Endothelial cell of umbilical vein (primary cell): ENCODE measurements at places on chromosomes 12 and 14.

GRCh38 chr12:116090516-116090915 lies 187.0 kb downstream of the MED13L start:
- no peak for DNase-seq

DNA sequence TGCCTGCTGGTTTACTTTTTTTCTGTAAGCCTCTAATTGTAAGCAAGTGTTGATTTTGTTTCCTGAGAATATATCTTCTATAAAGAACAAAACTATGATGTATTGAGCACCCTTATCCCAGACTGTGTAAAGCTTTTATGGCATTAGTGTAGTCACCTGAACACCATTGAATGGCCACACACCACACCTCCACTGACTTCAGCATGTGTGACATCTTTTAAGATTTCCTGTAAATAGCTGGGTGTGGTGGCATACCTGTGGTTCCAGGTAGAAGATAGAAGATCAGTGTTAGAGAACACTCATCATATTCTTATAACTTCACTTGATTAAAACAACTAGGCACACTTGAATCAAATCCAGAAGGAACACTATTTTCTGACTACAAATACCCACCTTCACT lies 51.3 kb downstream of the WBP11 start:
- DNase-seq = no peak

- DNase-seq = no peak
Measured at GRCh38 chr12:91618281-91618680, 435.7 kb upstream of the DCN start.

GRCh38 chr12:124684971-124685688 lies 117.7 kb upstream of the NCOR2 start:
- DNase-seq = no peak

GRCh38 chr14:93185349-93185720 lies 218 bp downstream of the LYSET start:
- no peak for DNase-seq

GRCh38 chr12:117188961-117189724 lies 1.1 kb downstream of the FBXO21 start:
- peak; percentile 31 for DNase-seq

DNA sequence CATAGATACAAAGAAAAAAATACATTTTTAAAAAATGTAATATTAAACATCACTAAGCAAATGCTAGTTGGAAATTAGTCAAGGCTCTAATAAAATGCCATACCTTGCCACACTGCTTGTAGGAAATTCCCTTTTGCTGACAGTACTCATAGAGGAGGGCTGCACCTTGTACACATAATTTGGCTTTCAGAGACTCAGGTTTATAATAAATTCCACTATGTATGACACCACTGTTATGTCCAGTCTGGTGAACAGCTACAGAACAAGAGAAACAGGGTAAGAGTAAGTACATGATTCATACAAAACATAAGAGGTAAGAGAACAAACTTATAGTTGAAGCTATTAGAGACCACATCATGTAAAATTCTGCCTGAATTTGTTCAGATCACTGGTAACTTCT lies 10.1 kb downstream of the L2HGDH start:
- DNase-seq = no peak

DNA sequence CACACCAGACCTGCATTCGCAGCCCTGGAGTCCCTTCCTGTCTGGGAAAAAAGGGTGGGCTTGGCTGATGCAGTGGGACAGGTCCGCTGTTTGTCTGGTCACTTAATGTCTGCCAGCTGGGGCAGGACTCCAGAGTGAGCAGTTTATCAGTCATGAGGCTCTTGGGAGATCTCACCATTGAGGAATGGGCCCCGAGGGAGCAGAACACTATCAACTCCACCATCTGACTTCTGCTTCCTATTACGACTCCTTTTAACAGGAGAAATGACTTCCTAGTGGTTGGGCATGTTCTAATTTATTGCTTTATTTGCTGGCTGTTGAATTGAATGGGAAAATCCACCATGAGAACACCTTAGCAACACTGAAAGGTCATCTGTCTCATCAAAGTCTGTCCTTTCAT lies 182.5 kb upstream of the RASSF8 start:
- peak; percentile 91 for DNase-seq

DNA sequence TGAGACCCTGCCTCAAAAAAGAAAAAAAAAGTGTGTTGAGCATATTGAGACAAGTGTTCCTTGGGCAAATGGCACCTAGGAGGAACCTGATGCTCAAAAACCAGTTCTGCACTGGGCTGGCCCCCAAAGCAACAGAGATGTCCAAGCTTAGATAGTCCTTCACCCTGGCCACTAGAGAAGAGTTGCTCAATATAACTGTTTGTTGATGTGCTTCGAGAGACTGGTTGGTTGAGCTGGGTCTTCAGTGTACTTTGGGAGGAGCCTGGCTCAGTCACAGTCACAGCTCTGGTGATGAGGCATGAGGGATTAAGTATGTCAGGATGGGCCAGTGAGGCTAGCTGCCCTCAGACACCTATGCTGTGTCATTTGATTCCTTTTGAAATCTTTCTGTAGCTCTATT lies 38.0 kb downstream of the SLC2A14 start:
- no peak for DNase-seq

DNA sequence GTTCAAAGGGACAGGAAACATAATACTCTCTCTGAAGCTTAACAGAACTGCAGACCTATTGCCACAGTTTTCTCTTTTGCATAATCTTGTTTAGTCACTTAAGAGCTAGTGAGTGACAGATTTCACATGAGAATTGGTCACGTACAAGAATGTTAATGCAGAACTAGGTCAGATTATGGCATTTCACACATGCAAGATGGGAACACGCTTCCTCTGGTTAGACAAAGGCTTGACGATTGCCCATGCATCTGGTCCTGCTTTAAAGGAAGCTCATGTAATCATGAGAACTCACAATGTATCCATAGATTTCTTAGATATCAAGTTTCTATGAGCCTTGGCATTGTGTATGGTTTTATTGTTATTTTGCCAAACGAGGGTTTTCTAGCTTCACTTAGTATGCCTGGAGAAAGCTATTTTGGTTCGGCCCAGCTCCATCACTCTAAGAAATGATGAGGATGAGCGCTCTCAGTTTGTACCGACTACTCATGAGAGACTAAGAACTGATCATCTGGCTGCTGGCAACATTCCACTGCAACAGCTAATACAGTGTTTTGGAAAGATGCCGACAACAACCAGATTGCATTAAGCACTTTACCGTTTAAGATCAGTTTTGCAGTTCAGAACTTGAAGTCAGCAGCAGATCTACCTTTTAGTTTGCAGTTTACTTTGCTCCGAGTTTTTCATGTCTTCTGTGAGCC lies 380.0 kb downstream of the DIO2 start:
- no peak for DNase-seq

- no peak for DNase-seq
Measured at GRCh38 chr12:103833095-103833775, 7.8 kb downstream of the NT5DC3 start.

DNA sequence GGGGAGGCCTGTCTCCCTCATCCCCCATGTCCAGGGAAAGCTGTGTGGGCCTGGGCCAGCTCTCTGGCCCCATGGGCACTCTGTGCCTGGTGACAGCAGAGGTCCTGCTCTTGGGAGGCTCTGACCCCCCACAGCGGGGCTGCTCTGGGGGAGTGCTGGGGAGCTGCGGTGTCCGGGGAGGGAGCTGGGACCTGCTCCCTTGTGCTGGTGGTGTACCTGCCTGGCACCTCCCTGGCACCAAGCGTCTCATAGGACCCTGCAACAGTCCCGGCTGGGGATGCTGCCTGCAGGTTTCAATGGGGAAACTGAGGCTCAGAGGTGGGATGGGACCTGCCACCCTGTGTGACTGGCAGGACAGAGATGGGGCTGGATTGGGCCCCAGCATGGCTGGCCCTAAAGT lies 111.3 kb downstream of the KIF26A start:
- DNase-seq = no peak

DNA sequence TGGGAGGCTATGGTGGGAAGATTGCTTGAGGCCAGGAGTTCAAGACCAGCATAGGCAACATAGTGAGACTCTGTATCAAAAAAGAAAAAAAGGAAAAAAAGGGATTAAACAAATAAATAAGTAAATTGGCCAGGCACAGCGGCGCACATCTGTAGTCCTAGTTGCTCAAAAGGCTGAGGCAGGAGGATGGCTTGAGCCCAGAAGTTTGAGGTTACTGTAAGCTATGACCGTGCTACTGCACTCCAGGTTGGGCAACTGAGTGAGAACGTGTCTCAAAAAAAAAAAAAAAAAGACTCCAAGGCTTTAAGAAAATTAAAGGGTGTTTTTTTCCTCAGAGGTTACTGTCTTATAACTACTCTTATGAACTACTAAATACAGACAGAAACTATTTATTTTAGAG lies 11.7 kb downstream of the BEST3 start:
- DNase-seq = no peak

GRCh38 chr12:101642115-101643067 lies 47.6 kb downstream of the MYBPC1 start:
- peak; percentile 10 for DNase-seq

GRCh38 chr14:74571901-74572725 lies 39.9 kb downstream of the LTBP2 start:
- DNase-seq = peak; percentile 88

GRCh38 chr12:82688596-82688995 lies 1.9 kb downstream of the TMTC2 start:
- DNase-seq = no peak

DNA sequence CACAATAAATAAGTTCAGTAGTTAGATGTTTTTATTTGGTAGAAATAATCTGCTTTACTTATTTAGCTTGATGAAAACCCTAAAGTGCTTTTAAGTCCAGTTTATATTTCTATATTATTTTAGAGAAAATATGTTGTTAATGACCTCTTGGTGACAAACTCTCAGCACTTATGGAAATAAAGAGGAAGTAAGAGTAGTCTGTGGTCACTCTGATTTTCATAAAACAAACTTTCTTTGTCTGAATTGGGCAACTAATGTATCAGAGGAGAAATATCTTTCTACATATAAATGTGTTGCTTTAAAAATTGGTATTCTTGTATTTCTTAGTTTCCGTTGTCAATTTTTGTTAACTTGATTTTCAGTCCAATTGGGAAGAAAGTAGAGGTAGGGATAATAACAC lies 878.9 kb upstream of the SEL1L start:
- no peak for DNase-seq

DNA sequence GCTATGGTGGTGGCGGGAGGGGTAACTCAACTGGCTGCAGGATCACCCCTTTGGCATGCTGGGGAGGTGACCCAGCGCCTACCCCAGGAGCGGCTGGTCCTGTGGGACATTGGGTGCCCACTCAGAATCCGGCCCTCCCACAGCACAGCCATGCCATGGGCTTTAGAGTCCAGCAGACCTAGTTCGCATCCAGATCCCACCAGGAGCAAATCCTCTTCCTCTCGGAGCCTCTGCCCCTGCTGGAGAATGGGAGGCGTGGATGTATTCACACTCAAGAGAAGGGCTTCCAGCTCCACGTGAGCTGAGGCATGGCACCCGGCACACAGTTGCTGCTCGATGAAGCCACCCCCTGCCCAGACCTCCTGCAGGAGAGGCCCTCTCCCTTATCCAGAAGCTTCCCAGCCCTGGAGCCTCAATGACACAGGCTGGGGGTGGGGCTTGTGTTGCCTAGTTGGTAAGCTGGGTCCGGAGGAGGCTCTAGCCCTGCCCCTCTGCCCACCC lies 17.7 kb downstream of the FAM222A start:
- no peak for DNase-seq

- no peak for DNase-seq
Measured at GRCh38 chr14:81311778-81312177, 88.3 kb downstream of the STON2 start.

DNA sequence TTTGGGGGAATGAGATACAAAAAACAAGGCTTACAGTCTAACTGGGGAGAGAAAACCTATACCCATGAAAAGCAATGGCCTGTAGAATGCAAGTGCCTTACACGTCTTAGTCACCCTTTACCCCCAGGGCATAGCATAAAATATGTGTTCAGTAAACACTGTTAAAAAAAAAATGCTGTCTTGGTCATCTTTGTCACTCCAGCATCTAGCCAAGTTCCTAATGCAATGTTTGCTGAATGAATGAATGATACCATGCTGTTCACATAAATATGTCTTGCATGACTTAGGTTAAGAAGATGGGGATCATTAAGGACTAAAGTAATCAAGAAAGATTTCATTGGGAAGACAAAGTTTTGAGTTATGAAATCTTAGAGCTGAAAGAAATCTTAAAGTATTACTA lies 38.5 kb downstream of the PPP2R5E start:
- no peak for DNase-seq

GRCh38 chr12:1488908-1489381 lies 105.4 kb downstream of the FBXL14 start:
- DNase-seq = no peak

GRCh38 chr12:3164454-3165077 lies 87.4 kb downstream of the TSPAN9 start:
- no peak for DNase-seq

GRCh38 chr14:22915886-22916521 lies 2.9 kb downstream of the RBM23 start:
- no peak for DNase-seq

DNA sequence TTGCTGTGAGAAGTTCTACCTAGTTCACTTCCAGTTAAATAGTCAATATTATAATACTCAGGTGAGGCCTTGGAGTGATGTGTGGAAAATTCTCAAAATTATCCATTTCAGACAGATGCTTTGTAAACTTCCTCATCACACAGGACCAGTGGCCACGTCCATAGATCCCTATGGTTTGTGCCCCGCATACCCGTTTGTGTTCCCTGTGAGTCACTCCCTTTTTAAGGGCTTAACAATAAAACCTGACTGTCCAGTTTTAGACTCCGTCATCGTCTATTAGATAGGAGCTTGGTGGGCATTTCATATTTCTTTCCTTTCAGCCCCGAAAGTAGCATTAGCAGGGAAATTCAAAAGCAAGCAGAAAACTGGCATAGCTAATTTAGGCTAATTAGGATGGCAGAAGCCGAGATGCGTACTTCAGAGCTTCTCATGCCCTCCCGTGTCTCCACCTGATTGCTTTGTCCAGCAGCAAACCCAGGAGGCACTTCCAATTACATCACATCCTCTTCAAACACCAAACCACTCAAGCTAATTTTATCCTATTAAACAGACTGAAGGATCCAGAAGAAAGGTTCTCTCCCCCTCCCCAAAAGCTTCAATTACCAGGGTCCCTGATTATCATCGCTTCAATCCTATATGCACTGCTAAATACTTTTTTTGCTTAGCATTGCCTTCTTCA lies 186.6 kb upstream of the OTX2 start:
- DNase-seq = no peak
